ENCODE measurements at places on chromosomes 6 and 20.

DNA sequence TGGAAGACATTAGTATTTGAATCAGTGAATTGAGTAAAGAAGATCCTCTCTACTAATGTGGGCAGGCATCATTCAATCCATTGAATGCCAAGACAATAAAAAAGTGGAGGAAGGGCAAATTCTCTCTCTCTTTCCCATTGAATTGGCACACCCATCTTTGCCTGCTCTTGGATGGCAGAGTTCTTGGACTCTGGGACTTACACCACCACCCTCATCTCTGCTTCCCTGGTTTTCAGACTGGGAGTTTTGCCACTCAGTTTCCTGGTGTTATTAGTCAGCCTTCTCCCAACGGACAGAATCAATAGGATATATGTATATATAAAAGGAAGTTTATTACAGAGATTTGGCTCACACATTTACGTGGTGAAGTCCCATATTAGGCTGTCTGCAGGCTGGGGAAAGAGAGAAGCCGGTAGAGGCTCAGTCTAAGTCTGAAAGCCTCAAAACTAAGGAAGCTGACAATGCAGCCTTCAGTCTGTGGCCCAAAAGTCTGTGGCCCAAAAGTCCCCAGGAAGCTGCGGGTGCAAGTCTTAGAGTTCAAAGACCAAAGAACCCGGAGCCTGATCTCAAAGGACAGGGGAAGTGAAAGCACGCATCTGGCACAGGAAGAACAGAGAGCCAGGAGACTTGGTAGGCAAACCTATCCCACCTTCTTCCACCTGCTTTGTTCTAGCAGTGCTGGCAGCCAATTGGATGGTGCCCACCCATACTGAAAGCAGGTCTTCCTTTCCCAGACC, 64.4 kb downstream of the SMPDL3A start:
- no peak for DNase-seq

- DNase-seq = no peak
Observed at GRCh38 chr6:33254591-33254990, 17.1 kb downstream of the VPS52 start.

DNA sequence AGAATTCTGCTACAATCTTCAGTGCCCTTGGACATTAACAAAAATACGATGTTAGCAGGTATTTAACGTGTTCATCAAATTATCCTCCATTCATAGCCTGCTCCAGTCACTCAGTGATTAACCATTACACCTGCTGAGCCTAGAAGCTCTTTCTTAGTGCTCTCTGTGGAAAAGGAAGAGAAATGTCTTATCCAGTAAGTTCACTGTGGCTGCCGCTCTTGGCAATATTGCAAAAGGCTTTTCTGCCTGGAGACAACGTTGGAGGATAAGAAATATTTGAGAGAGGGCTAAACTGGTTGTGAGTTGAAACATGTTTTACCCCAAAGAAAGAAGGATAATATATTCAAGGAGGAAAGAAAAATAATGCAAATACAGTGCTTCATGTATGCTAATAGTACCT, 217.4 kb upstream of the HSF2 start:
- DNase-seq = no peak

GRCh38 chr6:14644381-14644780, 526.8 kb downstream of the CD83 start:
- no peak for DNase-seq

GRCh38 chr20:50636601-50637540, 54.5 kb downstream of the RIPOR3 start:
- no peak for DNase-seq

DNA sequence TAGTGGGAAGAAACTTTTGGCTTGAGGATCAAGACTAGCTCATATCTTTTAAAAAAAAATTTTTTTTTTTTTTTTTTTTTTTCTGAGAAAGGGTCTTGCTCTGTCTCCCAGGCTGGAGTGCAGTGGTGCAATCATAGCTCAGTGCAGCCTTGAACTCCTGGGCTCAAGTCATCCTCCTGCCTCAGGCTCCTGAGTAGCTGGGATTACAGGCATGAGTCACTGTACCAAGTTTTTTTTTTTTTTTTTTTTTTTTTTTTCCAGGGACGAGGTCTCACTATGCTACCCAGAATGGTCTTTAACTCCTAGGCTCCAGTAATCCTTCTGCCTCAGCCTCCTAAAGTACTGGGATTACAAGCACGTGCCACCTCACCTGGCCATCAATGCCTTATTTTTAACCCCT, 27.9 kb downstream of the GCLC start:
- no peak for DNase-seq

GRCh38 chr6:37565267-37566110, 65.8 kb upstream of the CCDC167 start:
- DNase-seq = no peak

GRCh38 chr6:71012866-71013469, 56.1 kb upstream of the B3GAT2 start:
- DNase-seq = peak; percentile 51

DNA sequence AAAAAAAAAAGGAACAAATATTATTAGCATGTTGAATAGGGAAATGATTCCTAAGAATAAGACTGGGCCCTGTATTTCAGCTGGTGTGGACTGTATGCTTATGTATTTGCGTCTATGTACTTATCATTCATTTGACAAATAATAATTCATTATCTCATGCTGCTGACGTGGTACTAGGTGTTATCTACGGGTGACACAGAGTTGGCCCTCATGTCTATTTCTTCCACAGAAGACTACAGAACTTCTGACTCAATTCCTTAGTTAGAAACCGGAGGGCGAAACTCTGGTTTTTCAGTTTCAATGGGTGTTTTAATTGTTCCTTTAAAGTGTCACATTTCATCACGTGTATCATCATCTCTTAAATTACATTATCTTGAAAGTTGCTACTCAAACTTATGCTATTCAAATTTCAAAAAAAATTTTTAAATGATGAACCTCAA, 305.9 kb downstream of the CLIC5 start:
- peak; percentile 91 for DNase-seq

DNA sequence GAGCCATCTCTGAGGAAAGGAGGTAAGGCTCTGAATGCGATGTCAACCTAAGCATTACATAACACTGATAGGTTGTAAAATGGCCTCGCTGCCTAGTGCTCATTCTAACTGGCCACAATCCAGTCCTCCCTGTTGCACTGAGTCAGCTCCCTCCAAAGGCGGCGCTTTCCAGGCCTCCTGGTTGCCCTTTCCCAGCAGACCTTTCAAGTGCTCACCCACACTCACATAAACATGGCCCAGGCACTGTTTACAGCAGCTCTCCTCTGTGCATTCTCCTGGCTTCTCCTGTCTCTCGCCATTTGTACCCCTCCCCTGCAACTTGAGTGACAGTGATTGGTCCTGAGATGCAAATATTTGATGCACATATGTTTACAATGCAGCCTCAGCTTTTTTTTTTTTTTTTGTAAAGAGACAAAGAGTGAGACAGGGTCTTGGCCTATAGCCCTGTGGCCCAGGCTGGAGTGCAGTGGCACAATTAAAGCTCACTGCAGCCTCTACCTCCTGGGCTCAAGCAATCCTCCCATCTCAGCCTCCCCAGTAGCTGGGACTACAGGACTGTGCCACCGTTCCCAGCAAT, 36.8 kb upstream of the PRND start:
- no peak for DNase-seq

- no peak for DNase-seq
Observed at GRCh38 chr6:113184736-113185135, 672.4 kb upstream of the MARCKS start.

DNA sequence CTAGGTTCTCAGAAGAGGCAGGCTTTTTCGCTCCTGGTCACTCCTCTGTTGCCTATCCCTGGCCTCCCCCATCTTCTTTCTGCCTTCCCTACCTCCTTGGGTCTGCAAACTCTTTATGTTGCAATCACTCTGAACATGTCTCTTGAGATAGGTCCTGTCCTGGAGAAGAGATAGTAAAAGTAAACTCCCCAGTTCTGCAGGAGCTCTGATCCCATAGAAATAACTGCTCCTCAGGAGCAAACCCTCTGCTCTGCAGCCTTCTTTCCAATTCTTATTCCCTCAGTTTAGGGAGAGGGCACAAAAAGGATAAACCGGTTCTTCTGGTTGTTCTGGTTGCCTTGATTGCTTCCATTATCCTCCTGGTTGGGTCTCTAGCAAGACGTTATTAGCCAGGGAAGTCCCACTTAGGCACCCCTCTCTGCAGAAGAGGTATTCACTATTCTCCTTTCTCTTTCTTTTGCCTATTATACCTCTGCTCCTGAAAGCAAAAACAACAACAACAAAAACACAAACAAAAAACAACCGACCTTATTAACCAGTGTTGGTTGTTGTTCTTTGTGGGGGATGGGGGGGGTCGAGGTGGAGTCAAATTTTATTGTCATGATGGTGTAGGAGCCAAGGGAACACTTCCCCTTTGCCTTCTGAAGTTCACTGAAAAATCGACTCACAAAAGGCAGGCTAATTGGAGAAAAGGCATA, 973 bp downstream of the TRIM38 start:
- peak; percentile 46 for DNase-seq

- peak; percentile 52 for DNase-seq
Observed at GRCh38 chr6:51265426-51265825, 446.8 kb downstream of the TFAP2B start.

GRCh38 chr6:163813979-163814493, 399.5 kb downstream of the QKI start:
- no peak for DNase-seq

DNA sequence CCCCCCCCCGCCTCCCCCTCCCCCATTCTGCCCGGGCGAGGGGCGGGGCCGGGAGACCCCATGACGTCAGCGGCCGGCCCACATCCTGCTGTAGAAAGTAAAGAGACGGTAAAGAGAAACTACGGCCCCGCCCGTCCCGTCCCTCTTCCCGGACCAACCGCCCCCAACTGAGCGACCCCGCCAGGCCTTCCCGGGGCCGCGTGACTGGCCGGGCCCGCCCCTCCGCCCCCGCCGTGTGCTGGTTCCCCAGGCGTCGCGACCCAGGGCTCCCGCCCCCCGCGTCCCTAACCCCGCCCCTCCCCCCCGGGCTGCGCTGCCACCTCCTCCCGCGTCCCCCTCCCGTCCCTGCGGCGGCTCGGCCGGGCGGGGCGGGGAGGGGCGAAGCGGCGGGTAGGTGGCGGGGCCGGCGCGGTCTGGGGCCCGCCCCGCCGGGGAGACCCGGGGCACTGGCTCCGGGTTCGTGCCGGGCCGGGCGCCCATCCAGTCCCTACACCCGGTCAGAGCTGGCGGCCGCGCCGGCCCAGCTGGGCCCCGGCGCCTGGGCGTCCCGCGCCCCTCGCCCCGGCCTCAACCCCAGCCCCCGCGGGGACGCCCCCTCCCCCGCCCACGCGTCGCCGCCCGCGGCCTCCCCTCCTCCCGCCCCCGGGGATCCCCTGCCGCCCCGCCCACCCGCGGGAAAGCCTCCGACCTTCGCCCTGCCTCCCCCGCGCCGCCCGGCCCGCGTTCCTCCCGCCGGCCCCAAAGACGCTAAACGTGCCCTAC, 655 bp upstream of the HIVEP1 start:
- DNase-seq = peak; percentile 99

DNA sequence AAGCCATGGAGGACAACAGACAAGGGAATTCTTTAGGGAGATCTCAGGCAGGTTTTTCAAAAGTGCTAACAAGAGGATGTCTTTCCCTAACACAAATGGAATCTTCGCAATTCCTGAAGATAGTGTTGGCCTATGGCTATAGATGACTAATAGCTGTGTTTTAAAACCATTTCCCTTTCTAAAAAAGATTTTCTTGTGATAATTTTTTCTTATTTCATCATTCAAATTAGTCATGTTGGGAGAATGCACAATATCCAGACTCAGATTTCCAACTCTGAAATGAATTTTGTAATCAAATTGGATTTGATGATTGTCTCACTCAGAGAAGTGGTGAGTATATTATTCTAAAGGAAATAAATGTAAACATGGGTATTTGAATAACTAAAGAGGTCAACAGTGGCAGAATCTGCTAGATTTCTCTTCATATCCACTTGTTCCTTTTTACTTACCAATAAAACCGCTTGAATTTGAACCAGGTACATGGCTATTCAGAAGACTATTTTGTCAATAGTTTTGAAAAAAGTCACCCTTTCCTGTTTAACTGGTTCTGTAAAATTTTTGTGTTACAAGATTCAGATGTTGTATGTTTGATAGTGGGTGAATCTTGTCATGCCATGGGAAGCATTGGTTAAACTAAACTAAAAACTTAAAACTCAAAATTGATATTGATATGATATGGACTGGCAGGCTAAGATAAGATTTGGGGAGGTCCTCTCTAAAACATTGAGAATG, 1223.7 kb upstream of the EYS start:
- no peak for DNase-seq

DNA sequence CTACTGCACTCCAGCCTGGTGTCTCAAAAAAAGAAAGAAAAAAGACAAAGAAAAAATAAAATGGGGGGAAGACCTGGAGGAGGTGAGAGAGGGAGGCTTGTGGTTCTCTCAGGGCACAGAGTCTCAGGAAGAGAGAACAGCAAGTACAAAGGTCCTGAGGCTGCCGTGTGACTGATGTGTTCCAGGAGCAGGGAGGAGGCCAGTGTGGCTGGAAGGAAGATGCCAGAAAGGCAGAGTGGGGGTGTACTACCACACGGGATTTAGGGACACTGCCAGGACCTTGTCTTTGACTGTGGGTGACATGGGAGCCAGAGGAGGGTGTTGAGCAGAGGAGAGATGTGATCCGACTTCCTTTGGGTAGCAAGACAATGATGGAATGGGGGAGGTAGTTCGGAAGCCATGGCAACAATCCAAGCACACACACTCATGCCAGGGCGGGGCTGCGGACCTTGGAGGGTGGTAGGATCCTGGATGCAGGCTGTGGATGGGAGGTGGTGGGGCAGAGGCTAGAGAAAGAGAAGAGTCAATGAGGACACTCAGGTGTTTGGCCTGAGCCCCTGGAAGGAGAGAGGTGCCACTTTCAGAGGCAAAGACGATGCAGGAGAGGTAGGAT, 136.4 kb upstream of the PTPN1 start:
- DNase-seq = no peak

DNA sequence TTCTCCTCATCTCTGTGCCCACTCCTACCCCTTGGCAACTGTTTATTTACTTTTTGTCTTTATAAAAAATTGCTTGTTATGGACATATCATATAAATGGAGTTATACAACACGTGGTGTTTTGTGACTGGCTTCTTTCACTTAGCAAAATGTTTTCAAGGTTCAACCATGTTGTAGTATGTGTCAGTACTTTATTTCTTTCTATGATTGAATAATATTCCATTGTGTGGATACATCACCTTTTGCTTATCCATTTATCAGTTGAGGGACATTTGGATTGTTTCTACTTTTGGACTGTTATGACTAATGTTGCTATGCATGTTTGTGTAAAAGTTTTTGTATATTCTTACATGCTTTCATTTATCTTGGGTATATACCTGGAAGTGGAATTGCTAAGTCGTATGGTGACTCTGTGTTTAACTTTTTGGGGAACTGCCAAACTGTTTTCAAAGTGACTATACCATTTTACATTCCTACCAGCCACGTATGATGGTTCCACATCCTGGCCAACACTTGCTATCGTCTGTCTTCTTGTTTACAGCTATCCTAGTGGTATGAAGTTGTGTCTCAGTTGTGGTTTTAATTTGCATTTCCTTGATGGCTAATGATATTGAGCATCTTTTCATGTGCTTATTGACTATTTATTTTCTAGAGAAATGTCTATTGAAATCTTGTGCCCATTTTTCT, 84.4 kb downstream of the SLX4IP start:
- no peak for DNase-seq

GRCh38 chr20:25726357-25726756, 29.7 kb upstream of the ZNF337 start:
- DNase-seq = no peak

- no peak for DNase-seq
Observed at GRCh38 chr20:58019850-58020625, 208.4 kb downstream of the ANKRD60 start.

GRCh38 chr6:154758125-154758524, 24.9 kb downstream of the SCAF8 start:
- no peak for DNase-seq
